ENCODE measurements at places on chromosomes 12 and 14.

DNA sequence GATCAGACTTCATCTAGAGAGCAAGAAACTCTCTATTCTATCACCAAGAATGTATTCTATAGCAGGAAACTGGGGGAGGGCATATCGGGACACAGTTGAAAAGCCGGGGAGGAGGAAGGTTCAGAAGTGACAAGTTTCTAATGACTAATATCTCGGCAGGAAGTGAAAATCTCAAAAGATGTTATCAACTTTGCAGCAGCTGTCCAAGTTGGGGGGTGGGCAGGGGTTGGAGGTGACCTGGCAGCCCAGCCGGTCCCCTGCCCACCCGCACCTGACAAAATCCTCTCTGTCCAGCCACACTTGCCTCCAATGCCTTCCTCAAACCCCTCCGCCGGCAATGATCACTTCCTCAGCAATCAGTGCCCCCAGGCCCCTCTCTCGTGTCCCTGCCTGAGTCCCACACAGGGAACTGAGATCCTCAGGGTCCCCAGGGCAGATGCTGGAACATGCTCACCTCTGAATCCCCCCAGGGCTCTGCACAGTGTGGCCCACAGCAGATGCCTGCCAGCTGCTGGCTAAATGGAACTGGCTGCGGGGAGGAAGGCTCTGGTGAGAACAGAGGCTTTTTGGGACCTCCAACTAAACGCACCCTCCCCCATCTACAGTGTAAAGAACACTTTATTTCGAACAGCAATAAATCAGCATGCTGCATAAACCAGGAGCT lies 43.9 kb downstream of the CCDC88C start:
- DNase-seq: no peak

DNA sequence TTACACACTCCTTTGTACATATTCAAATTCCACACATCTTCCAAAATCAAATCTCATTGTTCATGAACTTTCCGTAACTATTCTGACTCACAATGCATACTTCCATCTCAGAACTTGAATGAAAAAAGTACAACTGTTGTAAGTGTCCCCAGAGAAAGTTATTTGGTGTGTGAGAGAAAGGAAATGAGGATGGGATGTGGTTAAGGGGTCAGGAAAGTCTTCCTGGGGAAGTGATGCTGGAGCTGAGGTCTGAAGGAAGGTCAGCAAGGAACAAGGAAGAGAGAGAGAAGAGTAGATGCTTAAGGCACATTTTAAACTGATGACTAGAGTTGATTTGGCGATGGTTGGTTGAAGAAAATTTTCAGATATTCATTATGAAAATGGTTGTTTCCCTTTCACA lies 340.0 kb upstream of the STXBP6 start:
- DNase-seq: no peak

- DNase-seq: no peak
These were observed 5.5 kb downstream of the GDF11 start for GRCh38 chr12:55748230-55748993.

GRCh38 chr14:77580964-77581505 lies 35.4 kb downstream of the SPTLC2 start:
- DNase-seq: no peak

DNA sequence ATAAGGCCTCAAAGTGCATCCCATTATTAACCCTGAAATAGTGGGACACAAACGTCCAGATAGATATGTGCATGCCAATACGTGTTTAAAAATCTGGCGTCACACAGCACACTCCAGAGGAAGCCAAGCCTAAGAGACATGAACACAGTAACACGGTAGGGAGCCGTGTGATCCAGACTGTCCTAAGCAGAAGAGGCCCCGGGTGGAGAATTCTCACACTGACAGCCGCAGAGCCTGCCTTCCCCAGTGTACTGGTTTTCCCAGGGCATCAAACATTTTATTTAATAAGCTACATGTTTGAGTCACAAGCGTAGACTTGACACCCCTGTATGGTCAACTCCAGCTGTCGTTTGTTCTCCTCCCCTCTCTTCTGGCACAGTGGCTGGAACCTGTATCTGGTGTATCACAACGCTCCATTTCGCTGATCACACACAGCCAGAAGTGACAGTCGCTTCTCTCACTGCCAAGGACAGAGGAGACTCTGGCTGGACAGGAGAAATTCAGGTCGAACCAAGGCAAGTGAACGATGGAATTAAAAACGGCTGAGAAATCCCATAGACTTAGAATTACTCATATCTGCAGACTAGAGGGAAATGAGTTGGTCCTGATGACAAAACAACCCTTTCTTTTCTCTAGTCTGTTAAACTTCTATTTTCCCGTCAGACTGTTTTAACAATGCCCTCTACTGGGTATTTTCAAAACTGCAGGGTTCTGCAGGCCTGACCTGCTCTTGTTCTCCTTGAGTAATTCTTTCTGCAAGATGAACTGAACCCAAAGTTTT lies 359.9 kb downstream of the RGS6 start:
- peak; percentile 39 for DNase-seq

DNA sequence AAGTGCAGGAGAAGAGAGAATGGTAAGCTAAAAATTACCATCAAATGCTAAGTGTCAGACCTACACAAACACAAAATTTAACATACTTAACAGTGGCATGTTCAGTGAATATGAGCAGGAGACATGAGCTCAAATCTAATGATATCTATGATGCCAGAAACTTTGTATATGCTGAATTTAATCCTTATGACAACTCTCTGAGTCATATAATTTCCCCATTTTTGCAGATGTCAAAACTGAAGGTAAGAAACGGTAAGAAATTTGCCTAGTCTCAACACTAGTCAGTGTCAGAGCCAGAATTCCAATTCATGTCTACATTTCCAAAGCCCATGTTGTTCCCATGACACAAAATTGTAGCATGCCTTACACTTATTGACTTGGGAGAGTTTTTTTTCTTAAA lies 375.8 kb downstream of the APAF1 start:
- no peak for DNase-seq

- no peak for DNase-seq
These were observed 16.1 kb upstream of the RPLP0 start for GRCh38 chr12:120216742-120217605.

- no peak for DNase-seq
These were observed 21.4 kb upstream of the CEP170B start for GRCh38 chr14:104843442-104844305.

GRCh38 chr12:65656156-65656882 lies 168.0 kb upstream of the HMGA2 start:
- no peak for DNase-seq

Measured in NCI-H187 (cell line).